ENCODE measurements at places on chromosomes 7 and 10.

- DNase-seq = peak; percentile 8
Measured at GRCh38 chr7:117086788-117087187, 133.5 kb downstream of the ST7 start.

- no peak for DNase-seq
Measured at GRCh38 chr10:107915215-107915610, 750.7 kb upstream of the SORCS1 start.

DNA sequence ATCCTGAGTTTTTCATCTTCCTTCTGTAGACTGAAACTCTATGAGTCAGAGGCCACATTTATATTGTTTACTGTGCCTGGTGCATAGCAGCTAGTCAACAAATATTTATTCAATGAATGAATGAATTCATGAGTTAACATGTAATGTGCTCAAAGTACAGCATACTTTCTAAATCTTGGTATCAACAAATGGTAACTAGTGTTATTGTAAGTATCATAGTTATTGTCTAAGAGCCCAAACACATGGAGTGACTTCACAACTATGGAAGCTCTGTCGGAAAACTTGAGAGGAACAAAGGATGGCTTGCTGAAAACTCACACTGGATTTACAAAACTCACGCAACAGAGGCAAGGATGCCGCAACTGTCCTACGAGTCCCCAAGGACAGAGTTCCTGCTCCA, 35.9 kb downstream of the DENND2A start:
- no peak for DNase-seq

DNA sequence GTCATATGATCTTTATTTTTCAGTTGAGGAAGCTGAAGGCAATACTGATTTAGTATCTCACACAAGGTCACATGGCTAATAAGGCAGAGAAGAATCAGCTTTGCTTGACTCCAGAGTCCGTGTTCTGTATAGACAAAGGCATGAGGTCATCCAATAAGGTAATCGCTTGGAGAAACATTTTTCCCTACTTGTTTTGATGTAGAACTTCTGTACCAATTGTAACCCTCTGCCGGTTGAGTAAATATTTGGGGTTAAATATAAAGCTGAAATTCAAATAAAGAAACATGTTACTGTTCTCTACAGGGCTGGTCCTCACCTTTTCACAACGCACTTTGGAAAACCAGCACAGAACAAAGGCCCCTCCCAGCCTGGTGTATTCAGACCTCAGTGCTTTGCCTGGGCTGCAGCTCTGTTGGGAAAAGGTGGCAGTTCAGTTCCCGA, 83.0 kb upstream of the INSYN2A start:
- DNase-seq = no peak

- DNase-seq = no peak
Measured at GRCh38 chr10:59225211-59225610, 48.8 kb downstream of the PHYHIPL start.

- DNase-seq = no peak
Measured at GRCh38 chr7:147547252-147547897, 1043.2 kb upstream of the C7orf33 start.

DNA sequence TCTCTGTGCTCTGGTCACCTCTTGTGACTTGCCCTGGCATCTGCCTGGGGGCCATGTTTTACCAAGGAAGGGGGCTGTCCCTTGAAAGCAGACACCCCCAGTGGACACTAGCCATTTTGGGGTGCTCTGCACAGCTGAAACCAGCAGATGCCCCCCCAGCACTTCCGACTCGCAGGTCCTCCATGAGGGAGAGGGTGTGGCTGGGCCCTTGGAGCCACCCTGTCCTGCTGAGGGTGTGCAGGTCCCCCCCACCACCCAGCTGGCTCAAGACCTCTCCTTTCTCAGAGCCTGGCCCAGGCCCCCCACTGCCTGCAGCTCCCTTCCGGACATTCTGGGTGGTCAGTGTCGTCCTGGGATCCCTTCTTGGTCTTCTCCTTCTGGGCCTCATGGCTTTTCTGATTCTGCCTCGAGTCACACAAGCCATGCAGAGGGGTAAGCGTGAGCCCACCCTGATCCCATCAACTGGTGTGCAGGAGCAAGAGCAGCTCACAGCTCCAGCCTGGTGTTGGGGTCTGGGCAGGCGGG, 12.3 kb downstream of the SCART1 start:
- DNase-seq = no peak
